ENCODE measurements at places on chromosomes 6 and 20.

GRCh38 chr6:36999061-36999750 lies 6.2 kb upstream of the FGD2 start:
- DNase-seq, result no peak

DNA sequence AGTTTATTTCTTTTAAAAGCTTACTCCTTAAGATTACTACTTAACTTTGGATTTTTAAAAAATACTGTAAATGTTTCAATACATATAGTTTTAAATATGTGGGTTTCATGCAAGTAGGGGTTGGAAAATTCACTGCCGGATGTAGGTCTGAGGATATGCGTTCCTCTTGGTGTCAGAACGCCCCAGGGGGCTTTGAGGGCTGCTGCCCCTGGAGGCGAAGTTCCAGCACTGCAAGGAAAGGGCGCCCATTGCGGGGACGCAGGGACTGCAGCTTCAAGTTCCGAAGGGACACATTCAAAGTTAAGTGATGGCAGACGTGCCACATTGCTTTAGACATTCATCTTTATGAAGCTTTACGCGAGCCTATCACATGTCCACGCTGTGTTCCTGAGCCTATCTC lies 152.9 kb downstream of the SOD2 start:
- no peak for DNase-seq

GRCh38 chr6:120157873-120158272 lies 808.3 kb upstream of the MAN1A1 start:
- no peak for DNase-seq

GRCh38 chr6:12832226-12832735 lies 115.7 kb downstream of the PHACTR1 start:
- no peak for DNase-seq

DNA sequence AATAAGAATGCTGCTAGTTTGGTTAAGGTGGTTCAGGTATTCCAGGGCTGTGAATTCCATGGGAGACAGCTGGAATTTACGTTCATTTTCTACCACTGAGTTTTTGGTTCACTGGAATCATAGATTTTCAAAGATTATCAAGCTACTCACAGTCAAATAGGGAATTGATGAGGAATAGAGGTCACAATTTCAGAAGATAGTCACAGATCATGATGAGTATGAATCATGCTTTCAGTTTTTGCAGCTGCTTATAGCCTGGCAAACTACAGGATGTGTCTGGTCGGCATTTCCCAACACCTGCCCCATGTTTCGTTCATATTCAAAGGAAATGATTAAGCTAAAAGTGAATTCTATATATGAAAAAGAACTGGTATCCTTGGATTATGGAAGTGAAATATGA lies 58.7 kb downstream of the BCKDHB start:
- DNase-seq, result no peak

DNA sequence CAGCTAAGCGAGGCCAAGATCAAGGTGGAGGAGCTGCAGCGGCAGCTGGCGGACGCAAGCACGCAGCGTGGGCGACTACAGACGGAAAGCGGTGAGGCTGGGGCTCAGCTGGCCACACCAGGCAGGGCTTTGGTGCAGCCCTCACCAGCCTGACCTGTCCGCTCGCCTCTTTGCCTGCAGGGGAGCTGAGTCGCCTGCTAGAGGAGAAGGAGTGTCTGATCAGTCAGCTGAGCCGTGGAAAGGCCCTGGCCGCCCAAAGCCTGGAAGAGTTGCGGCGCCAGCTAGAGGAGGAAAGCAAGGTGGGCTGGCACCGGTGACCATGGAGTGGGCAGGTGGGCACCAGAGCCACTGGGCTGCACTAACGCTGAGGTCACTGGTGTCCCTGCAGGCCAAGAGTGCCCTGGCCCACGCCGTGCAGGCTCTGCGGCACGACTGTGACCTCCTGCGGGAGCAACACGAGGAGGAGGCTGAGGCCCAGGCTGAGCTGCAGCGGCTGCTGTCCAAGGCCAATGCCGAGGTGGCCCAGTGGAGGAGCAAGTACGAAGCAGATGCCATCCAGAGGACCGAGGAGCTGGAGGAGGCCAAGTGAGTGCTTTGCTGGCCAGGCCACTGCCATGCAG lies 42.8 kb downstream of the MYH7B start:
- DNase-seq, result no peak

DNA sequence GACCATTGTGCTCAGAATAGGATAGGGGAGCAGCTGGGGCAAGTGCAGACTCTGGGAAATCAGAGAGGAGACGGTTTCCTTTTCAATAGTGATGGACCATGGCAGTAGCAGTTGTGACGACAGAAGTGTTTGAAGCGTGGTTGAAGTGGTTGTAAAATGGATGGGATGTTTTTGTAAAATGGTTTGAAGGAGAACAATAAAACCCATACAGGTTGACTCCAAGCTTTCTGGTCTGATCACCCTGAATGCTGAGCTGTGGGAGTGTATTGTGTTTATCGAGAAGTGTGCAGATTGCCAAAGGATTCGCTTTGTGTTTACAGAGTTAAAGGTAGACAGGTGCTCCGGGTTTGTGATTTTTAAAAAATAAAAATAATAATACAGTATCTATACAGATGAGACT lies 255.2 kb upstream of the SULF2 start:
- DNase-seq, result no peak

DNA sequence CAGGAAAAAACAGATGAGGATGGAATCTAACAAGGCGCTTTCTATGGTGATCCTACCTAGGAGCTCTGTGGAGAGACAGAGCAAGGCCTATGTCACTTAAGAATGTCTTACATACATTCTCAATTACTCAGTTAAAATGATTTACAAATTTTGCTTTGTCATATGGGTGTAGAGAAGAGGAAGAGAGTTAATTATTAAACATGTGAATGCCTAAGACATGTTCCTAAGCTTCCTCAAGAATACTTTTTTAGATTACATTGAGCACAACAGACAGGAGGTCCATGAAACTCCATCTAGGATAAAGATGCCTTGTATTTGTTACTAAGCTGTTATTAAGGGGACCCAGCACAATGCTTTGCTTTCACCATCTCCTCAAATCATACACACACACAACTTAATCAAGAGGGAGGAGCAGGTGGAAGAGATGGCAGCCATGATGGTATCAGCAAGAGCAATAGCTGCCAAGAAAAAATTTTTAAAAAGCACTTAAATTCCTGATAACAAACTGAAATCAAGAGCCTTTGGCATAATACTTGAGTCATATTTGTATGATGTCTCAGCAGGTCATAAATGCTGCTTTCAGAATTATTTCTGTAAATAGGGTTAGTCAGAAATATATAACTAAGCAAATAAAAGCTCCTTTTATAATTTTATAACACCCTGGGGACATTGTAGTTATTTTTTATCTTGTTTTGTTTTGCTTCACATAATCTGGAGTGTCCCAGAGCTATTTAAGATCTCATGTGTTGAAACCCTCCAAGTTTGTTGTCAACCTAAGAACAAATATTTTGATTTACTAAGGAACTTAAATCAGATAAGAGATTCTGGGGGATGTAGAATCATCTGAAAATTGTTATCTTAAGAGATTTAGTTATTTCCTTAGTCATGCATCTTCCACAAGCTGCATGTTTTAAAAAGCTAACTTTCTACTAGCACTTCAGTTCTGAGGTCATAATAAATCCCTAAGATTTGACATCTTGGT lies 70.0 kb upstream of the CD2AP start:
- DNase-seq, result no peak

- no peak for DNase-seq
Observed at GRCh38 chr20:53691060-53691810, 97.6 kb upstream of the ZNF217 start.

- no peak for DNase-seq
Observed at GRCh38 chr6:45727819-45728449, 287.7 kb downstream of the CLIC5 start.

DNA sequence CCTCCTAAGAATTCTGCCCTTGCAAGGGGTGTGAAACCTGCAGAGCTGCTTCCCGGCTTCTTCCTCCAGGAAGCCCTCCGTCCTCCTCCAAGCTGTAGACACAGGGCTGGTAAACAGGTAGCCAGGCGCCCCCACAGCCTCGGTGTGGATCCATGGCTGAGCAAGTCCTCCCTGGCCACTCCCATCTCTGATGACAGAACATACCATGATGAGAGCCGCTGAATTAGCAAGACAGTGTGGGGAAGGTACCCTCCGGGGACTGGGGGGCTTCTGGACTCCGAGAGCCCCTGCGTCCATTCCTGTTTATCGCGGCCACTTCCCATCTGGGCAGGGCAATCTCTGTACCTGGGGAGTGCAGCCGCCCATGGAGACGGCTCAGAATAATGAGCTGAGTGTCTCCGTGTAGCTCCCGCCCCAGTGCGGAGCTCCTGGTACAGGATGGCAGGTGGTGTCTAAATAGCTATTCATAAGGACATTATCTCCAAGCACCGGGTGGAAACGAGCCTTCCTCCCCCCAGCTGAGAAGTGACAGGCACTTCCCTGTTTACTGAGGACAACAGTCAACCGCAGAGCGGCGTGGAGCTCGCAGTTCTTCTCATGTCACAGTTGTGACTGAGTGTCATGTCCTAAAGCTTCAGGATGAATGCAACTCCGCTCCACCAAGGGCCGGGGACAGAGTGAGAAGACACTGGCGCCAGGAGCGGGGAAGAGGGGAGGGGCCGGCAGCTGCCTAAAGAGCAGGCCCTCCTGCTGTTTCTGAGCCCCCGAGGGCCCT lies 22.7 kb upstream of the NTSR1 start:
- no peak for DNase-seq

GRCh38 chr6:125251516-125252220 lies 50.1 kb downstream of the HDDC2 start:
- DNase-seq, result no peak

DNA sequence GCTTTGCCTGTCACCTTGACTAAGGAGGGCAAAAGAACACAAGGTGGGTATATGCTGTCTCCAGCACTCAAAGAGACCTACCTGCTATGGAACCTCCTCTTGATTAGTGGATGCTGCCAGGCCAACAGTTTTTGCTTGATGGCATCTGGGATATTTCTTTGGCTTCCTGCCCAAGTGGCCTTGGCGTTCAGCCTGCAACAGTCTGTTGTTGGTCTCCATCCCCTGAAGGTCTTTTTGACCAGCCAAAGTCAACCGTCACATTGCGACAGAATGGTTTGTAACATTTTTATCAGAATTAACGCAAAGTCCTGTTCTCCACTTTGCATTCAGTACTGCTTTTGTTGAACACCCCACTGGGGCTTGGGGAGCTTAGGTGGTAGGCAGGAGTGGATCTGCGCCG lies 37.1 kb downstream of the SERPINB1 start:
- no peak for DNase-seq

DNA sequence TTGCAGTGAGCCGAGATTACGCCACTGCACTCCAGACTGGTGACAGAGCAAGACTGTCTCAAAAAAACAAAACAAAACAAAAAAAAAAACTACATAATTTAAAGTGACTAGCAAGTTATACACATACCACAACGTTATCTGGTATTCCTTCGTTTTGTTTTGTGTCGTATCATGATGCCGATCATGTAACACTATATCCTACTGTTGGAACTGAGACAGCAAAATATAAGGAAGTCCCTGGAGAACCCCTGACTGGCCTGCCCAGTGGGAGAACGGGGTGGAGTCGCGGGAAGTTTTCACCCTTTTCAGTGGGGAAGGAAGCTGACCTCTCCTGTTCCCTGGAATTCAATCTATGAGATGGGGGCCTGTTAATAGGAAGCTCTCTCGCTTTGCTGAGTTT lies 15.1 kb downstream of the SOX4 start:
- DNase-seq, result no peak

DNA sequence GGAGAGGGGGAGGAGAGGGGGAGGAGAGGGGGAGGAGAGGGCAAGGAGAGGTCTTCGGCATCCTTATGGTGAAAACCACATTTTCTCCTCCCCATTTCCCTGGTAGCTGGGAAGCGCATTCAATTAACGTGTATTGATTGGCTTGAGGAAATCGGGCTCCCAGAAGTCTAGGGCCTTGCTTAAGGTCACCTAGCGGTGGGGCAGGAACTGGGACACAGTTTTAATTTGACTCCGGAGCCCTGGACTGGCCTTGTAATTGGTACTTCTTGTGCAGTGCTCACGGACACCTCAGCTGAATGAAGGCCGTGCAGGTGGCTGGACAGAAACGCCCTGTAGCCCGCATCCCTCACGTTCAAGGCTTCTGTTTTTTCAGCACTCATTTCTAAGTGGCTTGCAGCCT lies 42.8 kb downstream of the CTCFL start:
- no peak for DNase-seq

- DNase-seq, result no peak
Observed at GRCh38 chr20:32557319-32557718, 27.8 kb downstream of the NOL4L start.

GRCh38 chr20:54061101-54061881 lies 9.1 kb downstream of the BCAS1 start:
- no peak for DNase-seq

DNA sequence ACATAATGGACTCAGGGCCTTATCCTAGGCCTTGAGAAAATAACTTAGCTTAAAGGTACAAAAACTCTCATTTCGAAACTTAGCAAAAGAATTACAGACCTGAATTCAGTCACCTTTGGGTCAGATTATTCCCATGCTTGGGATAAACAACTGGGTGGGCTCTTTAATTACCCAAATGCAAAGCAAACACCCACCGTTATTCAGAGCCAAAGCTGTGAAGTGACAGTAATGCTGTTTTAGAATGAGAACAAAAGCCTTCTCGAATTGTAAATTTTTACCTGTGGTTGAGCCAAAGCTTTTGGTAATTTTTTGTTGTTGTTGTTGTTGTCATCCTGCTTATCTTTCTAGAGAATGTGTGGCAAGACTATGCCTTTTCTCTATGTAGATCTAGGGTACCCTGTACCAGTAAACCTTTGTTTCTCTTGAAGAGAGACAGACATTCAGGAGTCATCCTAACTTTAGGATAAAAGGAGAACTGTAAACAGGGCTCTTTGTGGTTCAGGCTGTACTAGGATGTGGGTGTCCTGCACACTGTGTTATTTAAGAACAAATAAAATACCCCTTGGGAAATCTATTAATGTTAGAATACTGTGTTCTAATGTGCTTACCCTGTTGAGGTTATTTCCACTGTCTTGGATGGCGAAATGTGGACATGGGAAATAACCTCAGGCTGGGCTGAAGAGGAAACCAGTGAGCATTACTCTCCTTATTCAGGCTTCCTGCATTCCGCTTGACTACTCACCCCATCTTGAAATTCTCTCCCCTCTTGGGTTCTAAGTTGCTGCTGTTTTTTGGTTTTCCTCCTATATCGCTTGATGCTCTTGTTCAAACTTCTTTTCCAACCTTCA lies 480.7 kb downstream of the CD83 start:
- DNase-seq, result no peak

- no peak for DNase-seq
Observed at GRCh38 chr6:67493682-67494081, 1141.4 kb upstream of the ADGRB3 start.

- DNase-seq, result no peak
Observed at GRCh38 chr20:59723108-59723500, 118.8 kb downstream of the PHACTR3 start.

- no peak for DNase-seq
Observed at GRCh38 chr20:62203378-62204030, 16.6 kb downstream of the HRH3 start.

GRCh38 chr6:37516076-37516919 lies 16.6 kb upstream of the CCDC167 start:
- DNase-seq, result peak; percentile 59

DNA sequence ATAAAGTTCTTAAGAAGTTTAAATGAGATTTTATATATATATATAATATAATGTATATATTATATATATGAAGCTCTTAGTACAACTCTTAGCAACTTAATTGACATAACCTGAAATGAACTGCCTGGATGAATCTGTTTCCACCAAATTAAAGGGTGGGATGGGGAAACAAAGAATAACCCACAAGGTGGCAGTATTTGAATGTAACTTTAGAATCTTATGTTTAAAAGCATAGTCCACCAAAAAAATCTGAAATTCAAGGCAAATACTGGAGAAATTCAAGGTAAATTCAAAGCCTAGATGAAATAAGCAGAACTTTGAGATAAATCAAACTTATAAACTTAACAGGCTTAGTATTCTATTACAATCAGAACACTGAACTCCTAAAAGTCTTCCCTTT lies 4.4 kb upstream of the IBTK start:
- no peak for DNase-seq
